ENCODE measurements at places on chromosomes 11 and 22.

DNA sequence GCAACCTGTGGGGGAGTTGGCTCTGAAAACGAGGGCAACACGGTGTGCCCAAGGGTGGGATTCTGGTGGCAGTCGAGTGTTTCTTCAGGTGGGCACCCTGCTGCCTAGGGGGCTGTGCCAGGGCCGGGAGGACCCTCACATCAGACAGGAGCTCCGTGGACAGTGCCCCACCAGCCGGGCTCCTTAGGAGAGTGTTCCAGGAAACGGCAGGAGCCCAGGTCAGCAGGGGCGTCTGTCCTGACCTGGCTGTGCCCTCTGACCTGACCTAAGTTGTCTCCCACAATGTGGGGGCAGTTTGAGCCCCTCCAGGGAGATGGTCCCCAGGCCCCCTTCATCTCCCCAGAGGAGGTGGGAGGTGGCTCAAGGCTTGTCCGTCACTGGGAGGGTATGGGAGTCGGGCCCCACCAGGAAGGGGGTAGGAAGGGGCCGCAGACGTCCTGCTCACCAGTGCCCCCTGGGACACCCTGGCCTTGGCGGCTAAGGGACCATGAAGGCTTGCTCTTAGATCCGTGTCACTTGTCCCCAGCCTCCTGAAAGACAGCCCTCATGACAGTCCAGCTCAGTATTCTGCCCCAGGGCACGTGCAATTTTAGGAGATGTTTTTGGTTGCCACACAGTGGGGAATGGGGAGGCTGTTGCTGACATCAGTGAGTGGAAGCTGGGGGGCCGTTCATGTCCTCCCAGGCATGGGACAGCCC lies 32.2 kb upstream of the GAL start:
- no peak for DNase-seq

- no peak for DNase-seq
These were observed 898 bp downstream of the ZNF215 start for GRCh38 chr11:6927030-6927617.

GRCh38 chr11:128789497-128790150 lies 77.5 kb downstream of the KCNJ1 start:
- no peak for DNase-seq

DNA sequence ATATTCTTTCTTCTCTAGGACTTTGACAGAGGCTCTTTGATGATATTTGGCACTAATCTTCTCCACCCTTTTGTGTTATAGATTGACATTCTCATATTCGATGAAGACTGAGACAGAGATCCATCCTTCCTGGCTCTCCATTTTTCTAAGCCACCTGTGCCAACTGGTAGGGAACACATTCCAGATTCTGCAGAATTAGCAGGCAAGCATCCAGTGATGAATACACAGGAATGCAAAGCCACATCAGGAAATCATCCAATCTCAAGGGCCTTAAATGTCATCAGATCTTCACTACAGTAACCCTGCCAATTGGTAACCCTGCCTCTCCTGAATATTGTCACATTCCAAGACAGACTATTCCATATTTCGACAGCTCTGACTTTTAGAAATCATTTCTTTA lies 718.4 kb upstream of the API5 start:
- DNase-seq: no peak

DNA sequence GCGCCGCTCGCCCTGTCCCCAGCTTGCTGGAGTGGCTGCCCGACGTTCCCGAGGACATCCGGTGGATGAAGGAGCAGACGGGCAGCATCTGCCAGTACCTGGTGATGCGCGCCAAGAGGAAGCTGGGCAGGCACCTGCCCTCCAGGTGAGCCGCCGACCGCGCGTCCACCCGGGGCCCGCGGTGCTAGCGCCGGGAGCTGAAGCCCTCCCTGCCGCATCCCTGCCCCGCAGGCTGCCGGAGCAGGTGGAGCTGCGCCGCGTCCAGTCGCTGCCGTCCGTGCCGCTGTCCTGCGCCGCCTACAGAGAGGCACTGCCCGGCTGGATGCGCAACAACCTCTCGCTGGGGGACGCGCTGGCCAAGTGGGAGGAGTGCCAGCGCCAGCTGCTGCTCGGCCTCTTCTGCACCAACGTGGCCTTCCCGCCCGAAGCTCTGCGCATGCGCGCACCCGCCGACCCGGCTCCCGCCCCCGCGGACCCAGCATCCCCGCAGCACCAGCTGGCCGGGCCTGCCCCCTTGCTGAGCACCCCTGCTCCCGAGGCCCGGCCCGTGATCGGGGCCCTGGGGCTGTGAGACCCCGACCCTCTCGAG lies 3.3 kb upstream of the CRACR2B start:
- peak; percentile 14 for DNase-seq

- no peak for DNase-seq
These were observed 9.4 kb upstream of the FANCF start for GRCh38 chr11:22634897-22635629.

DNA sequence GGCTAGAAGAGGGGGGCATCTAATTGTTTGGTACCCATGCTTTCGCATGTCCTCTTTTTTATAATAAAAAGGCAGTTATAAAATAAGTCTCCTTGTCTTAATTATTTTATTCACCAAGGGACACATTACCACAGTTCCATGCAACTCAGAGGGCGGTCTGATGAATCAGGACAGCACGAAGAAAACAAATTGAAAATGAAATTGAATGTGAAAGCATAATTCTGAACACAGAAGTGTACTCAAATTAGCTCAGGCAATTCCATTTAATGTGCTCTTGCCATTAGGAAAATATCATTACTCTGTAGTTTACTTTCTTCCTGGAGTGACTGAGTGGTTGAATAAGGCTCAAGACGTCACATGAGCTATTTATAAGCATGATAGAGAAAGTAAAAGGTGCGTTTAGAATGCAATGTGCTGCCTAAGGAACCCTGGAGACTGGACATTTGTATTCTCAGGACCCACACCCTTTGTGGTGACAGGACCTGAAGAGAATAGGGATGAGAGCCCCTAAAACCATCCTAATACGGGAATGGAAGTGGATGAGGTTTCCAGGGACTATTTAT lies 59.6 kb downstream of the MTNR1B start:
- no peak for DNase-seq

DNA sequence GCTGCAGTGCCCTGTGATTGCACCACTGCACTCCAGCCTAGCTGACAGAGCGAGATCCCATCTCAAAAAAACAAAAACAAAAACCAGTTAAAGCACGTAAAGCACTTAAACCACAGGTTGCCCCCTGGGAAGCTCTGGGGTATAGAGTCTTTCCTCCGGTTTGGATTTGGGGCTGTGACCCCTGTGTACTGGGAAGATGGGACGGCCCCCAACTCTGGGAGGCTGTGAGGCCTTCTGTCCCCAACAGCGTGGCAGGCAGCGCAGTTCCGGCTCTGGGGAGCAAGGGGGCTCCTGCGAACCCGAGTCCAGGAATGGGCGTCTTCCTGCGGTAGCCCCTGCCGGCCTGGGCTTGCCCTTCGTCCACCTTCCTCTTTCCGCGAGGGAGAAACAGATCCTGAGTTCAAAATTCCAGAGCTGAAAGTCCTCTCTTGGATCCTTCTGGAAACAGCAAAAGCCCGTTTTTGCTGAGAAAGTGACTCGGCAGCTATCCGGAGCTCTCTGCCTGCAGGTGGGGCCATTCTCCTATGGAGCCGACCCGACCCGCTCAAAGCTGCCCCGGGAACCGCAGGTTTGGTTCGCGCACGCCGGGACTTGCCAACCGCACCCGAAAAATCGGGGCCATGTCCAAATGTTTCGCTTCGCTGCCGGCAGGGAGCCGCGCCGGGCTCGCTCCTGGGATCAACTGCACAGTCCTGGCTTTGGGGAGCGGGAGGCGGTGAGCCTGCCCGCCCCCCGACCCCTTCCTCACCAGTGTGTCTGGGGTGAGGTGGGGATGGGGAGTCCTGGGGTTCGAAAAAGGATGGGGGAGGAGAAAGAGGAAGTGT lies 36.3 kb upstream of the POLA2 start:
- peak; percentile 50 for DNase-seq

- peak; percentile 48 for DNase-seq
These were observed 580 bp downstream of the DTX4 start for GRCh38 chr11:59172345-59173079.

DNA sequence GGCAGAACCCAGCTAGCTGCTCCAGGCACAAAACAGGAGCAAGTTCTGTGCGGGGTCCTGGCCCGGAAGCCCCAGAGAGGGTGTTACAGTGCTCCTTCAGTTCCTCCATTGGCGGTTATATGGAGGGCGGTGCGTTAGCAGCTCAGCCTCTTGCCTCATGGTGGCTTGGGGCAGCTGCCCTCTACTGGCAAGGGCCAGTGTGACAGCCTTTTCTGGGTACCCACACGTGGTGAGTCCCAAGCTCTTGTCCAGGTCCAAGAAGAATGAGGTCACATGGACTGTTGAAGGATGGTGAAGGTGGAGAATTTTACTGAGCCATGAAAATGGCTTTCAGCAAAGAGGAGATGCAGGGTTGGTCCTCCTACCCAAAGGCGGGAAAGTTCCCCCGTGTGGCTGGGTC lies 100.5 kb downstream of the WT1 start:
- no peak for DNase-seq

DNA sequence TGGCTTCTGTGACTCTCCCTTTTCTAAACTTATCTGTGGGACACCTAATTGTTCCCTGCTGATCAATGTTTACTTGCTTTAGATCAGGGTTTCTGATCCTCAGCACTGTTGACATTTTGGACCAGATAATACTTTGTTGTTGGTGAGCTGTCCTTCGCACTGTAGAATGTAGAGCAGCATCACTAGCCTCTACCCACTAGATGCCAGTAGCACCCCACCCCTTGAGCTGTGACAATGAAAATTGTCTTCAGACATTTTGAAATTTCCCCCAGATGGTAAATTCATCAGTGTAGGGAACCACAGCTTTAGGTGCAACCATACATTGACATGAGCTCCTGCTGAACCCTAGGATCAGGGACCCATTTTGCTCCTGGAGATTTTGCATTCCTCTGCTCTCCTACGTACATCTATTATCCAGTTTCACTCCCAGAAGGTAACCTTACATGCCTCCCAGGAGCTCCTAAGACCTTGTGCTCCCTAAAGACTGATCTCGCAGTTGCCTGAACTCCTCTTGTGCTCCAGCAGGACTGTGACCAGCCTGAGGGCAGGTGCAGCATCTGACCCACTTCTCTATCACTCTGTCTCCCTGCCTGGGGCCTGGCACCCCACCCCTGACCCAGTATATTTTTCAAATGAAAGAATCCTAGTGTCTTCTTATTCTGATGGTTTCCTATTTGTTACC lies 107.8 kb downstream of the FAR1 start:
- DNase-seq: no peak

GRCh38 chr11:7436146-7436545 lies 49.2 kb upstream of the OLFML1 start:
- no peak for DNase-seq

- no peak for DNase-seq
These were observed 64.2 kb upstream of the GRK2 start for GRCh38 chr11:67202028-67202427.

- DNase-seq: no peak
These were observed 12.8 kb downstream of the ENTHD1 start for GRCh38 chr22:39880722-39881121.

- no peak for DNase-seq
These were observed 39.6 kb upstream of the PLET1 start for GRCh38 chr11:112300094-112300786.

DNA sequence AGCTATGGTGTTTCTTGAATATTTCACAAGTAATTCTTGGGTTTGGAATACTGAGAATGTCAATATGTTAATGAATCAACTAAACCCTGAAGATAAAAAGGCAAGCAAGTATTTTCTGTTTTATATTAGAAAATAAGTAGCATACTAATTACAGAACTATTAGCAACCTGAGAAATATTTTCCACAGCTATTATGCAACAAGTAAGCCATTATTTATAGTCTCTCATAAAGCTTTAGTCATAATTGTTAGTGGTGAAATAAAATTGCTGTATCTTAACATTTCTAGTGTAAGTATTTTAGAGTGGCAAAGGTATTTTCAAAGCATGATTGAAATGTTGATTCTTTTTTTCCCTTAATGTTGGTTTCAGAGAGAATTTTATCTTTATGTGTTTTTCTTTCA lies 53.3 kb downstream of the FAR1 start:
- no peak for DNase-seq

- DNase-seq: no peak
These were observed 29.7 kb upstream of the ABCC8 start for GRCh38 chr11:17506314-17506713.

- no peak for DNase-seq
These were observed 263.5 kb upstream of the CCDC179 start for GRCh38 chr11:23123753-23124152.

GRCh38 chr22:49238181-49239141 lies 589.2 kb downstream of the BRD1 start:
- no peak for DNase-seq

GRCh38 chr11:117328375-117329010 lies 839 bp downstream of the CEP164 start:
- DNase-seq: no peak

DNA sequence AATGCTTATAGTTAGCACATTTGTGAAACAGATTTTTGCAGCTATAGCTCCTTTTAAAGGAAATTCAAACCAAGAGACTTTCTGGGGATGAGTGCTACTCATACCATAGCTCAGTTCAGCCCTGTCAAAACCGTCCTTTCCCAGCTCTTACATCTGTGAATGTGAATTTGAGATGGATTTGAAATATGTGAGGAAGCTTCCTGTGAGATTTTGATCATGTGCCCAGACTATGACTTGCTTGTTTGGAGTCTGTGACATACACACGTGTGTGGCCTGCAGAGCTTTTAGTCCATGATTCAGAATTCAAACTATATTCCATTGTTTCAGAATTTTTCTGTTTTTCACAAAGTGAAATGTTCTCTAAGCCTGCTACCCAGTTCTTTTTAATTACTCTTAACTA lies 4.4 kb upstream of the MMP1 start:
- no peak for DNase-seq

GRCh38 chr11:27847496-27847895 lies 147.2 kb upstream of the BDNF start:
- DNase-seq: no peak

DNA sequence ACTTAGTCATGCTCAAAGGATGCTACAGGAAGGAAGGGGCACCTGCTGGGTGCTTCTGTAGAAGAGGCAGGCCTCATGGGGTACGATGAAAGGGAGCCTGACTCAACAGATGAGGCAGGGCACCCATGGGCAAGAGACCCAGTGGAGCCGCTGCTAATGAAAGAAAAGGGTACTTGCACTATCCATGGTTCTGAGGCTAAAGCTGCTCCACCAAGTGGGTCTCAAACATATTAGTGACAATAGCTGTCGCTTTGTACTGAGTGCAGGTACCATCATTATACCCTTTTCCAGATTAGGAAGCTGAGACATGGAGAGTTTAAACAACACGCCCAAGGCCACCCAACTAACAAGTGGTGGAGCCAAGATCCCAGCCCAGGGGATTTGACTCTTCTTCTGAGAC lies 127.5 kb upstream of the SERPIND1 start:
- no peak for DNase-seq

- DNase-seq: no peak
These were observed 15.7 kb upstream of the MYEOV start for GRCh38 chr11:69278091-69278867.
